ENCODE measurements at places on chromosomes 12 and 14.

DNA sequence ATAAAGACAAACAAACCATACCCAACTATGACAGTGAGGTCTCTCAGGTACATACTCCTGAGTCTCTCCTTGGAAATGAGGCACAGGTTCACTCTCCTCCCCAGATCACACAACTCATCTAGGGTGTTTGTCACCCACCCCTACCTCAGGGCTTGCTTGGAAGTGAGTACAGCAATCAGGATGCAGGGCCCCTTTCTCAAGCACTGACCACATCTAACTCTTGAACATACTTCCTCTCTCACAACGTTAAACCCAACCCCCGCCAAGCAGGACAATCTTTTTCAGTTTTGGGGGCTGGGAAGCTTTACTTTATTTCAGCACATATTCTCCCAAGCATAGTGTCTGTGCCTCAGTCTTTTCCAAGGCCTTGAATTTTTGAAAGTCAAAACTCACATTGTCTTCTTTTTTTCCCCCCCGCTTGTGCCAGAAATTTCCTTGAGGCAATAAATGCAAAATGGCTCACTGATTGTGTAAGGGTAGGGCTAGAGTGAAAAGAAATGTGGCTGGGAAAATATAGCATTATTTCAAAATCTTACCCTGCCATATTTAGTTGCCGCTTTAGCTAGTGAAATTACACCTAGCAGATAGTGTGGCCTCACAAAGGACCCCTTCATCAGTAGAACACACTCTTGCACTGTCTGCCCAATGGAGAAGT, 2.4 kb upstream of the GPR65 start:
- DNase-seq = no peak

GRCh38 chr12:93408813-93409212, 31.1 kb downstream of the NUDT4 start:
- no peak for DNase-seq

- no peak for DNase-seq
Measured at GRCh38 chr12:8697120-8697475, 693 bp upstream of the RIMKLB start.

DNA sequence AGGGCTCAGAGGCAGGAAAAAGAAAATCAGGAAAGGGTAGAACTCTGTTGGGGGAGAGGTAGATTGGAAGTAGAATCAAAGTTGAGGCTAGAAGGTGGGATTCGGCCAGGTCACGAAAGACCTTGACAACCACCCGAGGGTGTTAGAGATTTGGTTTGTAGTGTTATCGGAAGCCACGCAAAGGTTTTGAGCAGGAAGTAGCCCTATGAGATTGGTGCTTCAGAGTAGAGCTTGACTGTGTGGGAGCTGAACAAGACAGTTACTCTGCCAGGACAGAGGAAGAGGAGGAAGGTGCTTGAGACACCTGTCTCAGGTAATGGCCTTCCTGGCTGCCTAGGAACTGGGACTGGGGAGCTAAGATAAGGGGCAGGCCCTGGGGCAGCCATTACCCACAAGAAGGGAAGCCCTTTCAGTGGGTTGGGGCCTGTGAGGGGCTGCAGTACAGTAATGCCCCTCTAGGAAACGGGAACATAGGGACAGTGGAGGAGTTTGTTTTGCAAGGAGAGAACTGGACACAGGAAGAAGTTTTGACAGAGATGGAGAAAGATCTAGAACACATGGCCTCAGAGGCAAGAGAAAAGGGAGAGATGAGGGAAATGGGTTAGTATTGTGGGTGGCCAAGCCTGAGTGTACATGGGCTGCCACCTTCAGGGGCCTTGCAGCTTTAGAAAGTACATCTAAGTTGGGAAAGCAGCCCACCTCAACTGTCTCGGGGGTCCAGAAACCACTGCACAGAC, 73.5 kb downstream of the RIN3 start:
- DNase-seq = no peak

DNA sequence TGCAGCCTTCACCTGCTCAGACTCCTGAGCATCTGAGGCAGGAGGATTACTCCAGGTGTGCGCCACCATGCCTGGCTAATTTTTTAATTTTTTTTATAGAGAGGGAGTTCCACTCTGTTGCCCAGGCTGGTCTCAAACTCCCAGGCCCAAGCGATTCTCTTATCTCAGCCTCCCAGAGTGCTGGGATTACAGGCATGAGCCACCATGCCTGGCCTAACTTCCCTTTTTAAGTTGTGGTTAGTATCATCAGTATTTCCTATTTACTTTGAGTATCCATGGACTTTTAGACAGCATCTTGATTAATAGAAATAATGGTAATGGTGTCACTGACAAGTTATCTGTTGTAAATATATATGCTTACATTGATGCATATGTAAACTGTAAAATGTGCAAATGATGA, 116.9 kb downstream of the FGD4 start:
- no peak for DNase-seq

DNA sequence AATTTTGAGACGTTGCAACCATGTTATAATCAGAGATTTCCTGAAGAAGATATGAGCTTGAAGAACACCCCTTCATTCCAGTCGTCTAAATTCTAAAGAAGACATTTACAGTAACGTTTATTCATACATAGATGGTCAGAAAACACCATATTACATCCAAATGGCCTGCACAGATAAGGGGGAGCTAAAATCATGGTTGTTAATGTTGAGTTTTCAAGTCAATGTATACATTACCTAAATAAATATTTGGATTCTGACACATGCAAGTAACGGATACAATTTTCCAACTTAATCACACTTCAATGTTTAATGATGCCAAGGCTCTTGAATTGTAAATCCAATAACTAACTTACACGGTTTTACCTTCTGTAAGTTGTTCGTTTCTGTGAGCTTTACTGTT, 318.4 kb downstream of the SLC6A15 start:
- DNase-seq = no peak

GRCh38 chr14:59439256-59439965, 25.8 kb downstream of the GPR135 start:
- no peak for DNase-seq

DNA sequence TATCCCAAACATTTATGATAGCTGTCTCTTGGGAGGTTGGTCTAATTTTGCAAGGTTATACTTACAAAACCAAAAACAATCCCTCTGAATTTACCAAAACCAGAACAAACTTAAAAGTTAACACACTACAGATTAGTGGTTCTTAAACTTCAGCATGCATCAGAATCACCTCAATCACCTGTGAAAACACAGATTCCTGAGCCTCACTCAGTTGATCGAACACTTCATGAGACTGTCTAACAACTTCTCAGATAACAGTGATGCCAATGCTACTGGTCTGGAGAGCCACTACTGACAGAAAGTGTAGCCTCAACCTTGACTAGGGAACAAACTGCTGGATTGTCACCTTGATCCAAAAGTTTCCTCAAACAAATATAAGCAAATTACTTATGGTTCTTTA, 44.2 kb downstream of the ATP2B1 start:
- no peak for DNase-seq

DNA sequence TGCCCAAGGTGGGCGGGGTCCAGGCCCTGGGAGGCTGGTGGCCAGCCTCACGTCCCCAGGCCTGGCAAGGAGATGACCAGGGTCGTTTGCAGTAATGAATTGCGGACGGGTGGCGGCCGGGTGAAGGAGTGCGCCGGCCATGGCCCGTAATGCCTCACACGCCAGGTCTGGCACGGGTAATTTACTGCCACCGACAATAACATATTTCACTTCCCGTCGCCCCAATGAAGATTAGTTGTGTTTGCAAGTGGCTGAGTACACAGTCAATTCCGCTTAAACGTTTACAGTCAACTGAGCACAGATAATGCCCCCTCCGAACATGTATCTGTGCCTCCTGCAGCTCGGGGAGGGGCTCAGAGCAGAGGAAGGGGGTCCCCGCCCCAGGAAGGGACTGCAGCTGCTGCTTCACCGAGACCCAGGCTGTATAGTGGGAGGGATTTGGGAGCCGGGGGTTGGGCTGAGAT, 48.3 kb downstream of the MVK start:
- DNase-seq = no peak

- DNase-seq = no peak
Measured at GRCh38 chr12:20883288-20883687, 72.8 kb downstream of the SLCO1B3 start.

GRCh38 chr14:94612580-94613554, 676 bp downstream of the SERPINA3 start:
- DNase-seq = no peak

DNA sequence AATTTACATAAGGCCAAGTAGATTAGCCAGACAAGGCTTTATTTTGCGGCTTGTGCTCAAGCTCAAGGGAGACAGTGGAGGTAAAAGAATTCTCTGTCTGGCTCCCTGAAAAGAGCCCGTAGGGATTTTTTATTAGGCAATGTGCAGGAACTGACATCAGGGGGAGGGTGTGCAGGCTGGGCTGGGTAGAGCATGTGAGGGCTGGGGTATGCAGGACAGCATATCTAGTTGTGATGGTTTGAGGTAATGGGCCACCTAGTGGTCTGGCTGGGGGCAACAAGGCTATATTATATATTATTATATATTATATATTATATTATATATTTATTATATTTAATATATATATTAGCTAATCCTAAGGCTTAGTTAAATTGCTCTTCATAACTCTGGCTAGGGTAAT, 102.1 kb downstream of the TMEM117 start:
- DNase-seq = no peak

DNA sequence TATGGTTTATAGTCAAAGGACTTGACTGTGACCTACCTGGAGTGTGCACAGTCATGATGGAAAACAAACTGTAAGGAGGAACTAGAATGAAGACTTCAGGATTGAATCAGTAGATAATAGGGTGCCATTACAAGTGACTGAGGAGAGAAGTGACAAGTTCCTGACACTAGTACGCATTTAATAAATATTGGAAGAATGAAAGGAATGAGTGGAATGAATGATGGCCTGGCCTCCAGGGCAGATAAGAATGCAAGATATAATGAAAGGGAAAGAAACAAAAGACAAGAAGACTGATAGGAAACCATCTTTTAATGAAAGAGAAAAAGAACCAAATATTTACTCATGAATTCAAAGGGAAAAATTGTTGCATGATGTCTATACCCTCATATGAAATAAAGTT, 44.7 kb upstream of the NEDD1 start:
- DNase-seq = no peak

DNA sequence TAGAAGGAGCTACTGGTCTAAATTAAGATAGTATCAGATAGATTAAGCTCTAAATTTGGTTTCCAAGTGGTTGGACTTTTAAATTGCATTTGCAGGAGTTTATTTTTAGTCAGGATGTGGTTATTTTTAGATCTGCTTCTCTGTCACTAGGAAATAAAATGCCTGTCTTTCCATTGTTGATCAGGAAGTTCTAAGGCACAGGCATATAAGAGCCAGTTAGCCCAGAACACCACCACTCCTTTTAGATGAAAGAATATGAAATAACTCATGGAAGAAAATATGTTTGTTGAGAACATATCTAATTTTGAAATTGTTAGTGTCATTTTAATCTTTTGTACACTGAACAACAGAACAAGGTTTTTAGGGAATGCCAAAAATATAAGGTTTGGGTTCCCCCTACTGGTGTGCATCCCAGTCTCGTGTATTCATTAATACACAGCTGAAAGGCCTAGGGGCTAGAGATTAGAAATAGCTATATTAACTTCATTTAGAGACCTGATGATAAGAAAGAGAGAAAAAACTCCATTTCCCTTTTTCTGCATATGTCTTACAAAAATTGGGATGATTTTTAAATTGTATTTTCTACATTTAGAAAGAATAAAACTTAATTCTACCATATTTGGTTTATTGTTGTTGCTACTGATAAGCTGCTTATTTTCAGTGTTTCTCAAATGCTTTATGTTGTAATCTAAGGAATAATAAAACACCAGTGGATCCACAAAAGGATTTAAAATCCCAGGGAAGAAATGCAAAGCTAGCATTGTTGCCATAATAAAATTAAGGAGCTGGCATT, 67.2 kb downstream of the RIC8B start:
- DNase-seq = no peak

GRCh38 chr12:107372229-107372658, 278.9 kb upstream of the CRY1 start:
- DNase-seq = no peak

DNA sequence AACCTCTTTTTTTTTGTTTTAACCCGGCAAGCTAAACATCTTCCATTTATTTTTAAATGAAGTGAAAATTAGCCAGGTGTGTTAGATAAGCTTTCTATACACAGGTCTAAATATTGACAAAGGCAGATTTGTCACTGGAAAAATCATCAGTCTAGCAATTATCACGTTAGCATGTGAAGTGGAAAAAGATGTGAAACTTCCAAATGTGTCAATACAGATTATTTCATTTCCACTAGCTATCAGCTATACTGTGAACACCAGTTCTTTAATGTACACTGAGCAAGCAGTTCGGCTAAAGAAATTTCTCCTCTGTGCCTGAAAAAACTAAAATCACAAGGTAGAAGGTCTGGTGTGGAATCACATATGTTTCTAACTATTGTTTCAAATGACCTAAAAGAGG, 96.6 kb upstream of the G2E3 start:
- DNase-seq = no peak

DNA sequence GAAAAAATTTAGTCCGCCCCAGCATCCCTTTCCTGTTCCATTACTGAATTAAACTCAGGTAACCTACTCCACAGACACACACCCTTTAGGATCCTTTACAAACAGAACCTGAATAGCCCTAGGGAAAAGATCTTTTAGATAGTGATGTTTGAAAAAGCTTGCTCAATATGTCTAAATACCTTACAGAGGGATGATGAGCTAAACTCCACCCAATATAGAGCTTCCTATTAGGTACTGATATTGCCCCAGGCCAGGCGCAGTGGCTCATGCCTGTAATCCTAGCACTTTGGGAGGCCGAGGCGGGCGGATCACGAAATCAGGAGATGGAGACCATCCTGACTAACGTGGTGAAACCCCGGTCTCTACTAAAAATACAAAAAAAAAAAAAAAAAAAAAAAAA, 50.1 kb downstream of the FERMT2 start:
- DNase-seq = no peak

DNA sequence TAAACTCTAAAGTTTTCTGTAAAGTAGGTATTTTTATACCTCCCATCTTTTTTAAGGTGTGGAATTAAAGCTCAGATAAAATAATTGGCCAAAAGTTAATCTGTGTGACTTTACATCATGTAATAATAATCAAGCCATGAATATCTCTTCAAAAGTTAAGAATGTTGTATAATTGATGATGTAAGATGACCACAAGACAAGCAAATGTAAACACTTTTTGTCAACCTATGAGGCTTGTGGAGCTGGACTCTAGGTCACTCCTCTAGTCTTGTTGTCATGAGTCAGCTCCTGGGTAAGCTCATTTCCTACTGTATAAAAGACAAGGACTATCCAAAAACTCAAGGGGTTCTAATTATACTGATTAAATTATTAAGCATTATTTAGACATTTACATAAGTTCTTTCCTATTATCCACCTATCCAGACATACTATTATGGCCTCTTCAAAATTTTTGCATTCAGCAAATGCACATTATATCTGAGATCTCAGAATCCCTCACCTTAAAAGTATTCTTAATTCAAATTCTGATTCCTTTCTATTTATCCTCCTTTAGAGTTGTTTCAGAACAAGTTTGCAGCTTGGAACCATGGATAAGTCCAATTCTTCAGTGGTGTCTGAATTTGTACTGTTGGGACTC, at the start of gene OR4K5:
Gene OR4K5 (plus strand): TSS at position 587 of the 637 bp plus-strand sequence. CDS start 0 bp downstream, at position 587.
- no peak for DNase-seq

DNA sequence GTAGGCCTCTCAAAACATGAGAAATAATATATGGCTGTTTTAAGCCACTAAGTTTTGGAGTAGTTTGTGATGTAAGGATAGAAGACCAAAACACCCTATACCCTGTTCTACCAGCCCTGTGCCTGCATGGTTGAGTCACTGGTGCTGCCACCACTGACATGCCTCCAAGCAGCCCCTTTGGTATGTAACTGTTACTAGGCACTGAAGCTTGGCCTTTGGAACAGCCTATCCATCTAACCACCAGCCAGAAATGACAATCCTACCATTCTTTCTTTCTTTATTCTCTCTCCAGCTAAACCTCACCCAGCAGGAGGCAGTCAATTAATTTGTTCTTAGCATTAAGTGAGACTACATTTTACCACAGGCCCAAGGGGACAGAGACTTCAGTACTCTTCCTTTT, 240.3 kb downstream of the MSRB3 start:
- DNase-seq = no peak
